Fibroblast of skin of scalp (primary cell): ENCODE measurements at places on chromosomes 5 and 9.

DNA sequence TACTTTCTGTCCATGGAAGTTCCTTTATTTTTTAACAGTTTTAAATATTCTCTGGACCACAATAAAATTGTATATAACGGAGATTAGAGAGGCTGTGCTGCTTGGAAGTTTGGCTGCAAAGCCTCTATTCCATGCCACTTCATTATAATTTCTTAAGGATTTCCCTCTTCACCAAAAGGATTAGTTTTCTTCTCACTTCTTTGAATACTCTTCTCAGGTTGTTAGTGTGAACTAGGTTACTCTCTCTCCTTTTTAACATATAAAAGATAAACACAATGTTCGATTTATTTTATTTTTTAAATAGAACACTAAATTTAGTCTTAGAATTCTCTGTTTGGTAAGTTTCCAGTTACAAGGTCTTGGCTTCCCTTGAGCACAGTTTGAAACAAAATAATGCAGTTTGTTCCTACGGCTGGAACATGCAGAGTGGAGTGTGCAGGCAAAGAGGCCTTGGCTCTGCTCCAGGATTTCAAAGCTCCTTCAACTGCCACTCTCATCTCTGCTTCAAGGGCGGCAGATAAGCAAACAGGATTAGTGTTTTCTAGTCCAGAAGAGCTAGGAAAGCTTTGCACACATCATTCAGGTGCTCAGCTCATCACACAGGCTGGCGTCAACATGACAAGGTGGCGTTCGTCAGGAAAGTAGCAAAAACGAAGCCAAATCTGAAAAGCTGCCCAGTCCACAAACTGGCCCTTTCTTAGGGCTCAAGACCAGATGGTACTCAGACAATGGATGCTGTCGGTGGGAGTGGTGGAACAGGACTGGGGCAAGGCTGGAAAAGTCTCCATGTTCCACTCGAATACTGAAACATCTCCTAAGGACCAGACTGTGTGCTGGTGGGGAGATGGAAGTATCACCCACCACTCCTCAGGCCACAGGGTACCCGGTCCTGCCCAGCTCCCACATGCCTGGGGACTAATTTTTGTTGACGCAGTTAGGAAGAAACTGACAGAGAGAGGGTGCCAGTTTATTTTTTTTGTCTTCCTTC lies 286.6 kb downstream of the CRB2 start:
- DNase-seq: no peak

- DNase-seq: no peak
Observed at GRCh38 chr9:21668516-21668915, 133.9 kb upstream of the MTAP start.

DNA sequence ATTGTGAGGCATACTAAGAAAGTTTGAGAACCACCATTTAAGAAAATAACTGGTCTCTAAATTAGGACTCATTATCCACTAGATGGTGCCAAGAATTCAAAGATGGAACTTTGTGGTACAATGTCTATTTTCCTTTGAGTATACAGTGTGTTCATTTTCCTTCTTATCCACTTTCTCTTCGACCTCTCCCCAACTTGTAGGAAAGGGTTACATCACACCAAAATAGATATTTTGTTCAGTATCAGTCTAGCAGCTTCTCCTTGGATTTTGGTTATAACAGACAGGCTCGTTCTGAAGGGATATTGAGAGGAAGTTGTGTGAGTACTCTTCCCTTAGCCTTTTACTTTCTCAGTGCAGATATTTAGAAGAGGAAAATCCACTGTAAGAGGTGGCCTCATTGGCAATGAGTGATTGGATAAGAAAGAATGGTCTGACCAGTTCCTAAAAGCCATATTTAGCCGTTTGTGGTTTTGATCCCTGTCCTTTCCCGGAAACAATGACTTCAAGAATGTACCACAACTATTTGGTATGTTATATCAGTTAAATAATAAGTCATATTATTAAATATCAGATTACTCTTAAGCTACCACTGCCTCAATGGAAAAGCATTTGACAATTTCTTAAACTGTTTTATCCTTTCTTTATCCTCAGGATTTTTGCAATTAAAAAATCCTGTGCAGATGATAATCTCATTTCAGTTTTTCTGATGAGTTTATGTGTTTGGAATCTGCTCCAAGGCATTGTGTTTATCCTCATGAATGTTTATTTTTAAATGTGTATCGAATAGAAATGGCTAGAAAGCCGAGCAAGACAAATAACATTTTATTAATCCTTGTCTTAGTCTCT lies 69.0 kb upstream of the GRAMD2B start:
- peak; percentile 98 for DNase-seq

- peak; percentile 31 for DNase-seq
Observed at GRCh38 chr5:111070272-111071134, 1.0 kb upstream of the TSLP start.

DNA sequence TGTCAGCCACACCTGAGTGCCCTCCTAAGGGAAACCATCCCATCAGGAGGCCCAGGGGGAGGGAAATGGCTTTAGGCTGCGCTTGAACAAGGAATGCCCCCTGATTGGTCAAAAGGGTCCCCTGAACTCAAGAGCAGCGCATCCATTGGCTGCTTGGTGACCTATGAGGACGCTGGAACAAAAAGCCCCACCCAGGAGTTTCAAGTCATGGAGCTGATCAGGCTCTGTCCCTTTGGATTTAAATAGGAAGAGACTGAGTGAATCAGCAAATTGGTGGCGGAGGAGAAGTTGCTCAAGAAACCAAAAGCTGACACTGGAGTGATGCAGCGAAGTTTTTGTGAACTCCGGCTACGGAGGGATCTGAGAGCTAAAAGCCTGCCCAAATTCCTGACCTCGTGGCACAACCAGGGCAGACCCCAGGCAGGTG lies 66.7 kb downstream of the SMIM23 start:
- DNase-seq: no peak

DNA sequence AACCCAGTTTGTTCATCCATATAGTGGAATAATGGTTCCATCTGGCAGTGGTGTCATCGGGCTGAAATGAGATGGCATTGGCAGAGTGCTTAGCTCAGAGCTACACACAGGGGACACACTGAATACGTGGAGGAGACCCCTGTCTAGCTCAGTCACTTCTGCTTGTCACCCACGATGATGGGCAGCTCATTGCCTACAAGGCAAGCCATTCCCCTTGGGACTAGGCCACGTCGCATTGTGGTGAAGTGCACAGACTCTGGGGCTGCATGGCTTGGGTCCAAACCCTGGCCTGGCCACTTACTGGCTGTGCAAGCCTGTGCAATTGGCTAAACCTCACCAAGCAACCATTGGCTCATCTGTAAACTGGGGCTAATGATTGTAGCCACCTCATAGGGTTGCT lies 3.2 kb upstream of the FBP1 start:
- no peak for DNase-seq

DNA sequence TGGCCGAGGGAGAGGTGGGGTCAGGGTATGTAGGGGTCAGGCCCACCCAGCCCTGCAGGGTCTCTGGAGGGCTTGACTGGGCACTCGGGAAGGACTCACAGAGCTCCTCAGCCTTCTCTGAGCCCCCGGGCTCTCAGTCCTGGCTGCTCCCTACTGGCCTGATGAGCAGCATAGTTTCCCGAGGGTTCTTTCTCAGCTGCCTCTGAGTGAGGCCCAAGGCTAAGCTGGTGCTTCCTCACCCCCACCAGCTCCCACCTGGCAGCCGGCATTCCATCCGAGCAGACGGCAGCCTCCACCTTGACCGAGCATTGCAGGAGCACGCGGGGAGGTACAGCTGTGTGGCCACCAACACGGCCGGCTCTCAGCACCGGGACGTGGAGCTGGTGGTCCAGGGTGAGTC lies 56.0 kb downstream of the HMCN2 start:
- DNase-seq: no peak

GRCh38 chr5:88872971-88873370 lies 10.0 kb downstream of the MEF2C start:
- no peak for DNase-seq

- no peak for DNase-seq
Observed at GRCh38 chr5:84191281-84191680, 193.4 kb downstream of the EDIL3 start.

DNA sequence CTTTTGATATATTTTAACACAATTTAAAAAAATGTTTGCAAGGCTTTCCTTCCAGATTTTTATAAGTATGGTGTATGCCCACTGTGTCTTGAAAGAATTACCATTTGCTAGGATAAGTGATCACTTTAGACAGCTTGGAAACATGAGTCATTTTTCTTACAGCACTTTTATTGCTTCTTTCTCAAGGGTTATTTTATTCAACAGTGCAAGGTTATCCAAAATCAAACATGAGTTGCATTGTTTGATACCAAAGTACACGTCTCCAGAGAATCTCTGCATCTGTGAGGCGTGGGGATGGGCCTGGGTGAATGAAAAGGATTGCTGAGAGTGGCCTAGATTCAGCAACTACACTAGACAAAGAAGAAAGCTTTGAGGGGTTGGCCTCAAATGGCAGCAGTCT lies 329.6 kb downstream of the ADAMTS6 start:
- no peak for DNase-seq

GRCh38 chr9:76003041-76003440 lies 112.6 kb downstream of the PCSK5 start:
- no peak for DNase-seq

GRCh38 chr9:36039696-36040095 lies 3.0 kb downstream of the RECK start:
- peak; percentile 75 for DNase-seq

DNA sequence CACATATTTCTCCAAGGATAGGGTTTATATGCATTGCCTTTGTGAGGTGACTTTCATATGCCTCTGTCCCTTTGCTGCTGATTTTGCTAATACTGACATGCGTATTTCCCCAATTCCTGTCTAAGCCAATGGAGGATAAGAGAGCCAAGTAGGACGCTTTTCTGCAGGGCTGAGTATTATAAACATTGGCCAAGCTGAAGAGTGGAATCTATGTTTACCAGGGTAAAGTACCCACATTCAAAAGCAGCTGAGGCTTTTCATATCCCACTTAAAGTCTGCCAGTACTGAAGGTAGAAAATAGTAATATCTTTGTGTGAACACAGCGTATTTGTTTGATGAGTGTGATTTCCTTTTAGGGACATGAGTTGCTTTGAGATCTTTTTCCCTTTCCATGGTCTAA lies 128.8 kb upstream of the GPR151 start:
- DNase-seq: no peak

GRCh38 chr9:93595861-93596365 lies 19.5 kb downstream of the PHF2 start:
- DNase-seq: no peak

DNA sequence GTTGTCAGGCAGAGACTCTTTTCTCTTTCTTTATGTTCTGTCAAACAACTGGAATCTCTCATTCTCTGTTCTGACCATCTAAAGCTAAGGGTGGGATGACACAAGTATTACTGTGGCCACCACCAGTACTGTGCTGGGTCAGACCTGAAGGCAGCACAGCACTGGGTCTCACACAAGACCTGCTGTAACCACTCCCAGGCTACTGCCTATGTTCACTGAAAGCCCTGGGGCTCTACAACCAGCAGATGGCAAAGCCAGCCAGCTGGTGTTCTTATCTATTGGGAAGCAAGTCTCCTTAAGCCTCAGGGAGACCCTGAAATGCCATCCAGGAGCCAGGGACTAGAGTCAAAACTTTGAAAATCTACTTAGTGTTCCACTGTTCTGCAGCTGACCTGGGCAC lies 189.5 kb downstream of the SLCO4C1 start:
- DNase-seq: no peak

- peak; percentile 50 for DNase-seq
Observed at GRCh38 chr9:137241490-137242268, 592 bp downstream of the TUBB4B start.

DNA sequence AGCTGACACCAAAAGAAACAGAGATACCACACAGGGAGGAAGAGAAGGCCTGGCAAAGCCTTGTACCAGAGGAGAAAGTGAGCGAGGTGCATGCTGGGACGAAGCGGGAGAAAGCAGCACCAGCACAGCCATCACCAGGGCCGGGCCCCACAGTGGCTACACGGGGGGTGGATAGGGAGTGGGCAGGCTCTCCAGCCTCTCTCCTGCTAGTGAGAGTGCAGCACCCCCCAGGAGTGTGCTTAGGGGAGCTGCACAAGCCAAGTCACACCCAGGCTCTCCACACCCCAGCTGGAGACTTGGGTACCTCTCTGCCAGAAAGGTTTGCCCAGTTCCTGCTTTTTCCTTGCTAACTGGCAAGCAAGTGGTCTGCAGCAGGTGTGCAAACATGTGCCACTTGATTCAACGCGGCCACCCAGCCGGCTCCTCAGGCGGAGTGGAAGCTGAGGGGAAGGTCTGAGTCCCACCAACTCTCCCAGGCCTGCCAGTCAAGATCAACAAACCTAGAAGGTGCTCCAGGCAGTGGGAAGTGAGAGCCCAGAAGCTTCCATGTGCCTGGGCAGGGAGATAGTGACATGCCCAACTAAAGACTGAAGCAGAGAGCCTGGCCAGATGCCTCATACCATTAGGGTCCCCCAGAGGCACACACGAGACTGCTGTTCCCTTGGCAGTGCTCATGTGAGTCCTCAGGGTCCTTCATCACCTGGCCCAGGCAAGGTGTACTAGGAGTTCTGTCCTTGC lies 39.9 kb downstream of the BICD2 start:
- DNase-seq: no peak

GRCh38 chr5:169943026-169943425 lies 37.3 kb downstream of the INSYN2B start:
- peak; percentile 32 for DNase-seq

GRCh38 chr9:14302405-14302804 lies 11.5 kb downstream of the NFIB start:
- DNase-seq: no peak

DNA sequence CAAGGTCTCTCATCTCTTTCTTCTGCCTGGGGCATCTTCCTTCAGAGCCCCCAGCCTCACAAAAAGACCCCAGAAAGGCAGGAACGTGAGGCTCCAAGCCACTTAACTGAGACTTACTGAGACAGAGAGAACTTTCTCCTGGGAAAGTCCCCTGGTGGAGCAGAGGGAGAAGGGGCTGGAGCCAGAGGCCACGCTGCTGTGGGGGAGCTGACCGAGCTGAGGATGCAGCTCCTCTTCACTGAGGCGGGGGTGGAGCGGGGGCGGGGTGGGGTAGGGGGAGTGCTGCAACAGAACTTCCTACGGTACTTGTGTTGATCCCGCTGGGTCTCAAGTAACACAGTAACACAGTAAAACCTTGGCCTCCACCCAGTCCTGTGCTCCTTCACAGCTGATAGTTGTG lies 204.0 kb downstream of the FSTL4 start:
- DNase-seq: no peak
